ENCODE measurements at places on chromosomes 1 and 21.

DNA sequence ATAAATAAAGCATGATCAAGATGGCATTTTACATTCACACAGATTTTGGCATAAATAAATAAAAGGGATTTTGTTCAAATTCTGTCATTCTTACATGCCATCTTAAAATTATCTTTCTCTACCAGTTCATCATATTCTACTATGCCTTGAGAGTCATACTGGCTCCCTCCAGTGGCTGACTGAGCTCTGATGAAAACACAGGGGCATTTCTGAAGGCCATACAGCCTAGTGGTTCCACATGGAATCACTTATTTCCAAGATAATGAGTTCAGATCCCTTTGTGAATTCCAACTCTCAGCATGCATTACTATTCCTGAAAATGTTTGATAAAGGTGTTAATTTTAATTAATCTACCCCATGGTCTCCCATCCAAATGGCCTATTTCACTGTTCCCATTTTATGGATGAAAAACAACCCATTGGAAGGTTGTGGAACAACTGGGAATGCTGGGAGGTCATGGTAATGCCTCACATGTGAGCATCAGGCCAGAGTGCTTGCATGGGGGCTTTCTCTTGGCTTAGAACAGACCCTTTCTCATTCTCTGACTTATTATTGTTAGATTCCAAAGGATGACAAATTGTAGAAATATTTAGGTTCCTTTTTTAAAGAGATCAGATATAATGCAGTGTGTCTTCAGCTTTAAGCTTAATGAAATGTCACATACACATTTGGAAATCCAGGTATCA is 622.4 kb upstream of the PKN2 start:
- DNase-seq: peak; percentile 31

DNA sequence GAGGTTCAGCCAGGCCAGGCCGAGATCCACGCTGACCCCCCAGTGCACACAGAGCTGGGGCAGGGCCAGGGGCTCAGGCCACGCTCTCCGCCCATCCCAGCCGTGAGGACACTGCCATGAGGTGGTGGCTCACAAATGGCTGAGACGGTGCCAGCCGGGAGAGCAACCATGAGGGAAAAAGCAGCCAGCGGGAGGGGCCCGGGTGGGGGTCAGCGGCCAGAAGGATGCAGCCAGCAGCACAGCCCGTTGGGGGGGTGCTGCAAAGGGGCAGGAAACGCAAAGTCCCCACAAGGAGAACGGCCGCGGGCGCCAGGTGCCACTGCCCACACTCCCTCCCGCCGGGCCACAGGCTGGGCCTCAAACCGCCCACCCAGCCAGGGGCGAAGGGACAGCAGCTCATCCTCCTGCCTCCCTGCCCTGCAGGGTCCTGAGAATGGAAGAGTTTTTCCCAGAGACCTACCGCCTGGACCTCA is 8.3 kb downstream of the TTLL10 start:
- DNase-seq: no peak

DNA sequence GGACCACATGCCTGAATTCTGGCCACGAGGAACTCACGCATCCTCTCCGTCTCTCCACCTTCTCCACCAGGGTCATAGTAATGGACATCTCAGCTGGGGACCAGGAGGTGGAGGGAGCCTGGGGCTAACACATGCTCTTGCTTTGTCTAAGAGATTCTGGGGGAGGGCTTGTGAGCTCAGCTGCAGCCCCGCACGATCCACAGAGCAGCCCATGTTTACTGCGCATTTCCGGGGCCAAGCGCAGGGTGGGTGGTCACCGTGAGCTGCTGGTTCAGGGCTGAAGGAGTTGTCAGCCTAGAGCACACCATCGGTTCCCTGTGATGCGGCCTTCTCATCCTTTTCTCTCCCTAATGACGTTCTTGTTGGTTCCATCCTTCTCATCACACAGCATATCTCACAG is 7.5 kb upstream of the TFF2 start:
- DNase-seq: no peak

DNA sequence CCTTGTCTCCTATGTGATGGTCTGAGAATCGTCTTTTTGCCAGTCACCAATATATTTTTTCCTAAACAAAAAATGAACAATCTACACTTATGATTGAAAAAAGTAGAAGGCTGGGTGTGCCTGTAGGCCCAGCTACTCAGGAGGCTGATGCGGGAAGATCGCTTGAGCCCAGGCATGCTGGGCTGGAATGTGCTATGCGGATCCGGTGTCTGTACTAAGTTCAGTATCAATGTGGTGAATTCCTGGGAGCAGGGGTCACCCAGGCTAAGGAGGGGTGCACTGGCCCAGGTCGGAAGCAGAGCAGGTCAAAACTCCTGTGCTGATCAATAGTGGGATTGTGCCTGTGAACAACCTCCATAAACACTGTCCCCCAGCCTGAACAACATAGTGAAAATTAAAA is 25.7 kb upstream of the C1orf198 start:
- no peak for DNase-seq

DNA sequence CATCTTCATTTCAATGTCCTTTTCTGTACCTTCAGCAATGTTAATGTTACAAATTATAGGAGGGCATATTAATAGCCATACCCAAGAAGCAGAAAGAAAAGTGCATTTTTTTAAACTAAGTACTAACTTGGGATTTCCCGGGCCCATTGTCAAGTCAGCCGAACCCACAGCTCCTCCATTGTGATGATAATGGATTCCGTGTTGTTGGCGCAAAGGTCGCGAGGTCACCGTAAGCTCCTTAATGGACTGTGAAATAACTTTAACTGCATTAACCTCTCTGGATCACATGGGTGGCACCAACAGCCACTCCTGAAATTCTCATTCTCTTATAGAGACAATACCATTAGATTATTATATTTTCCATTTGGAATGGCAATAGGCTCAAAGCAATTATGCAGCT is 250.6 kb upstream of the RRP15 start:
- no peak for DNase-seq

All from cerebellar cortex (tissue), 1 donor.